ENCODE measurements at places on chromosomes 3 and 15.

DNA sequence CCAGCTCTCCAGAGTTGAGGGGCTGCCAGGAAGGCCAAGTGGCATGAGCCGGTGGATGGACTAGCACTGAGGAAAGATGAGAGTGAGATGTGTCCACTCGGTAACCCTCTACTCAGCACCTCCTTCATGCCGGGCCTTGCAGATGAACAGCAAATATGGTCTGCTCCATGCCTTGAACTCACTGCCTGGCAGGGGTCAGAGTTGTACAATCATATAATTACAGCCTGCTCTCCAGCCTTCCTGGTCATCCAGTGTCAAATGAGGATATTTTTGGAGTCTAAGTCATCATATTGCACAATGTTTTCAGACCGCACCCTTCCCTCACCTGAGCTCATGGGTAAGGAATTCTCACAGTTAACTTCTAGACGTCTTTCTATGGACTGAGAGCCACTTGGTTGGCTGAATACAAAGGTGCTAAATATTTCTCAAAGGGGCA, 4.9 kb downstream of the MGLL start:
- peaks cover 4% of the 10 kb centered on the region for H3K4me1 ChIP-seq
- H3K27me3 ChIP-seq, result peaks cover 70% of the 10 kb centered on the region
- DNase-seq, result no peak
- H3K36me3 ChIP-seq, result no peaks in the 10 kb centered on the region
- no peak overlapping the region for H3K27ac ChIP-seq

DNA sequence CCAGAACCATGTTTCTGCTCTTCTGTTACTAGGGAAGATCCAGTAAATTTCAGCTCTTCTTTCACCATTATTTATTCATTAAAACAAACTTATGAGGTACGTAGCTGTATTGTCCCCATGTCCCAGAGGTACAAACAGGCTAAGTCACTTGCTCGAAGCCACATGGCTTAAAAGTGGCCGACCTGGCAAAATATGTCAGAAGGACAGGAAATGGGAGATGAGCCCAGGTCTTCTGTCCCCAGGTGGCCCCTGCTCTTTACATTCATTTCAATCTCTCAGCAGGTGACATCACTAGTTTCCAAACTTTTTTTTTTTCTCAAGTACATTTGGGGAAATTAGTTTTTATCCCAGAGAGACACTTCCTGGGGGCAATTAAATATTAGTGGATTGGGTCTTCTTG, 34.1 kb upstream of the LPP start:
- H3K27me3 ChIP-seq, result peaks cover 16% of the 10 kb centered on the region
- H3K36me3 ChIP-seq, result no peaks in the 10 kb centered on the region
- no peak overlapping the region for H3K4me3 ChIP-seq
- DNase-seq, result no peak
- H3K27ac ChIP-seq, result no peak overlapping the region

- DNase-seq, result no peak
- H3K36me3 ChIP-seq, result no peaks in the 10 kb centered on the region
- no peak overlapping the region for H3K4me3 ChIP-seq
Observed at GRCh38 chr3:112685420-112685819, 44.5 kb upstream of the CCDC80 start.

DNA sequence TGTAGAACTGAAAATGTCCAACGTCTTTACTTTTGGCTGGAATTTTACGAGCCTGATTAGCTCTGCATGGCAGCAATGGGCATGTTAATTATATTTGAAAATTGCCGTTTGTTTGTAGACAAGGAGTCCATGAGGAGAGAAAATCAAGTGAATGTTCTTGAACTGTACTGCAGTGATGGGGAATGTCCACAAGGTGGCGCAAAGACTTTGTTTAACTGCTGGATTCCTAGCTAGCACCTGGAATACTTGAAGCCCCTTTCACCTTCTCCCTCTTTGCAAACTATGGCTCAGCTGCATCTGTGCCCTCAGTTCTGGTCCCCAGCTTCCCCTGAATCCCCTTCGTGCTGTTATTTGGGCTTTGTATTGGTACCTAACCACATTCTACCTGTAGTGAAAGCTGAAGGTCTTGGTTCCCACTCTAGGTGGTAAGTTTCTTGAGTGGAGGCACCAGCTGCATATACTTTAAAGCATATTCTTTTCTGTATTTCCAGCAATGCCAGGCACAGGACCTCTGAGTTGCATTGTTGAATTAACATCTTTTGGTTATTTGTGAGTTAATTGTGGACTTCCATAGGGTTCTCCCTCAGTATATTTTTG, 25.3 kb downstream of the EXOG start:
- peaks cover 39% of the 10 kb centered on the region for H3K4me1 ChIP-seq
- H3K36me3 ChIP-seq, result peaks cover 36% of the 10 kb centered on the region

- no peaks in the 10 kb centered on the region for H3K4me1 ChIP-seq
- H3K36me3 ChIP-seq, result no peaks in the 10 kb centered on the region
- no peak overlapping the region for H3K4me3 ChIP-seq
- no peak for DNase-seq
- no peak overlapping the region for H3K27ac ChIP-seq
Observed at GRCh38 chr3:124707656-124708062, 22.6 kb upstream of the UMPS start.

DNA sequence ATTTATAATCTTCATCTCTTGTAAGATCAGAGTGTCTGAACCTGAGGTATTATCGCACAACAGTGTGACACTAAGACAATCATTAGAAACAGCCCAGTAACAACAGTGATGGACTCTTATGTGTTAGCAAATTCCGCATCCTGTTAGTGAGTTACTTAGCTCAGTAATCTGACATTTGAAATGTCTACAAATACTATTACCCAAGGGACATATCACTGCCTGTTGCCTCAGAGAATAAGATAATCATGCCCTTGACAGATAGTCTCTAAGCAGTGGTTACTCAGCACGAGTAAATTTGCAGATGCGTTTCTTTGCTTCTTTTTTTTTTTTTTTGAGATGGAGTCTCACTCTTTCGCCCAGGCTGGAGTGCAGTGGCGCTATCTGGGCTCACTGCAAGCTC, 13.4 kb upstream of the RTP1 start:
- peaks cover 17% of the 10 kb centered on the region for H3K4me1 ChIP-seq
- H3K4me3 ChIP-seq, result no peak overlapping the region
- H3K36me3 ChIP-seq, result no peaks in the 10 kb centered on the region

GRCh38 chr3:56351537-56351936, 116.7 kb downstream of the ERC2 start:
- no peaks in the 10 kb centered on the region for H3K36me3 ChIP-seq
- H3K27me3 ChIP-seq, result peaks cover 3% of the 10 kb centered on the region
- H3K4me3 ChIP-seq, result no peak overlapping the region
- no peak for DNase-seq
- no peak overlapping the region for H3K27ac ChIP-seq
- H3K4me1 ChIP-seq, result no peaks in the 10 kb centered on the region

- DNase-seq, result no peak
- peaks cover 27% of the 10 kb centered on the region for H3K27me3 ChIP-seq
- no peak overlapping the region for H3K4me3 ChIP-seq
- no peaks in the 10 kb centered on the region for H3K36me3 ChIP-seq
Observed at GRCh38 chr15:57542505-57542817, 49.2 kb upstream of the MYZAP start.

DNA sequence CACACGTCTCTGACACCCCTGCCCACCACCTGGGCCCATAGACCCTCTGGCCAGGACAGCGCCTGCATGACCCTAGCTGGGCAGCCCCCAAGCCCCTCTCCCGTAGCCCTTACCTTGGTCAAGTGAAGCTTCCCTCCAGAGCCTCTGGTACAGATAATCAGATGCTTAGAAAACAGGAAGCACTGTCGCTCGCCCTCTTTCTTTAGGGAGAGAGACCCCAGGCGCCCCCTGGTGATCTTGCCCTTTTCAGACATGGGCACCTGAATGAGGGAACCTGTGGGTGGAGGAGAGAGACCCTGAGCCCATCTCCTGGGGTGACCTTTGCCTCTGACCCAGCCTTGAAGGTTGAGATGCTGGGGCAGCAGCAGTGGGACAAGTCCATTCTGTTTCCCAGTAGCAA, 65.4 kb downstream of the RASGRF1 start:
- no peaks in the 10 kb centered on the region for H3K27me3 ChIP-seq
- DNase-seq, result peak; percentile 48
- H3K36me3 ChIP-seq, result no peaks in the 10 kb centered on the region
- H3K4me1 ChIP-seq, result no peaks in the 10 kb centered on the region
- no peak overlapping the region for H3K4me3 ChIP-seq

DNA sequence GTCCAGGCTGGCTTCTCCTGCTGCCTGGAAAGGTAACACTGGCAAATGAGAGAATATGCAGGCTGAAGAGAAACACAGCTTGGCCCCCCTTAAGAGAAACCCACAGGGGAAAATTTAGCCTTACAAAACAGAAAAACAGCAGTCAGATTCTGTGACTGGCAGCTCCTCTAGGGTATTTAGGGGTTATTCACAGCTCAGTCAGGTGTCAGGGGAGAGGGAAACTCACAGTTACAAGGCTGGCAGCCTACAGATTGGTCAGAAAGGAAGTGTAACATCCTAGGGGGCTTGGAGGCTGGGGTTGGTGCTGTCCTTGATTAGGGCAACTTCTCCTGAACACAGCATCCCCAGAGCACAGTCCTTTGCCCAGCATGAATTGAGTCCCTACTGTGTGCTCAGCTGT, 81.4 kb downstream of the SEMA5B start:
- H3K4me1 ChIP-seq, result peaks cover 2% of the 10 kb centered on the region
- no peaks in the 10 kb centered on the region for H3K36me3 ChIP-seq
- no peak overlapping the region for H3K27ac ChIP-seq
- H3K27me3 ChIP-seq, result peaks cover 30% of the 10 kb centered on the region

- DNase-seq, result no peak
- H3K4me3 ChIP-seq, result no peak overlapping the region
- H3K4me1 ChIP-seq, result no peaks in the 10 kb centered on the region
- H3K27me3 ChIP-seq, result peaks cover 25% of the 10 kb centered on the region
- no peak overlapping the region for H3K27ac ChIP-seq
- H3K36me3 ChIP-seq, result no peaks in the 10 kb centered on the region
Observed at GRCh38 chr15:80559320-80559693, 135.8 kb upstream of the ABHD17C start.

DNA sequence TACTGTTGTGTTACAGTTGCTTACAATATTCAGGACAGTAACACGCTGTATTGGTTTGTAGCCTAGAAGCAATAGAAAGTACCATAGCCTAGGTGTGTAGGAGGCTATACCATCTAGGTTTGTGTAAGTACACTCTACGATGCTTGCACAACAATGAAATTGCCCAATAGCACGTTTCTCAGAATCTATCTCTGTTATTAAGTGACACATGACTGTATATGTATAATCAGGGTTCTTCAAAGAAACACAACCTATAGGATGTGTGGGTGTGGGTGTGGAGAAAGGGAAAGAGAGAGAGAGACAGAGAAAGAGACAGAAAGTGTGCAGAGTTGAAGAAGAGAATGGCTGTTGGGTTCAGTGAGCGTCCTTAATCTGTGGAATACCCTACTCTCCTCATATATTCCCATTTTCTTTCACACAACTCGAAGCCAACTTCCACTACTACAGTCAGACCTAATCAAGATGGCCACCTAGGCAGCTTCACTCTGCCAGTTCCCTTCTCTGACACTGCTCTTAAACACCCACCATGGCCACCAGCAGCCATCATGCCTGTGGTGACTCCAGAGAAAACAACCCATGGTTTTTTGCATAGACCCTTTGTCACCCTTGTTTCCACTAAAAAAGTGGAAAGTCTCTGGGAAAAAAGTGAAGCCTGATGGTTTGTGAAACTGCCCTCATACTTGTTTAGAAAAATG, 5.8 kb upstream of the PPP4R2 start:
- H3K27me3 ChIP-seq, result no peaks in the 10 kb centered on the region
- no peak overlapping the region for H3K4me3 ChIP-seq
- no peak for DNase-seq
- H3K4me1 ChIP-seq, result peaks cover 4% of the 10 kb centered on the region

GRCh38 chr15:70045045-70045444, 52.7 kb downstream of the TLE3 start:
- H3K27me3 ChIP-seq, result peaks cover 7% of the 10 kb centered on the region
- no peak for DNase-seq
- H3K4me3 ChIP-seq, result no peak overlapping the region
- H3K27ac ChIP-seq, result no peak overlapping the region
- no peaks in the 10 kb centered on the region for H3K4me1 ChIP-seq
- H3K36me3 ChIP-seq, result peaks cover 15% of the 10 kb centered on the region

- DNase-seq, result no peak
- no peak overlapping the region for H3K27ac ChIP-seq
- H3K27me3 ChIP-seq, result peaks cover 14% of the 10 kb centered on the region
- peaks cover 46% of the 10 kb centered on the region for H3K36me3 ChIP-seq
- no peak overlapping the region for H3K4me3 ChIP-seq
- H3K4me1 ChIP-seq, result peaks cover 52% of the 10 kb centered on the region
Observed at GRCh38 chr3:23919628-23920027, 2.7 kb downstream of the RPL15 start.

- DNase-seq, result peak; percentile 33
- no peak overlapping the region for H3K27ac ChIP-seq
- H3K27me3 ChIP-seq, result peaks cover 40% of the 10 kb centered on the region
- H3K36me3 ChIP-seq, result no peaks in the 10 kb centered on the region
- H3K4me1 ChIP-seq, result peaks cover 4% of the 10 kb centered on the region
Observed at GRCh38 chr3:14532691-14533456, 7.3 kb downstream of the GRIP2 start.

DNA sequence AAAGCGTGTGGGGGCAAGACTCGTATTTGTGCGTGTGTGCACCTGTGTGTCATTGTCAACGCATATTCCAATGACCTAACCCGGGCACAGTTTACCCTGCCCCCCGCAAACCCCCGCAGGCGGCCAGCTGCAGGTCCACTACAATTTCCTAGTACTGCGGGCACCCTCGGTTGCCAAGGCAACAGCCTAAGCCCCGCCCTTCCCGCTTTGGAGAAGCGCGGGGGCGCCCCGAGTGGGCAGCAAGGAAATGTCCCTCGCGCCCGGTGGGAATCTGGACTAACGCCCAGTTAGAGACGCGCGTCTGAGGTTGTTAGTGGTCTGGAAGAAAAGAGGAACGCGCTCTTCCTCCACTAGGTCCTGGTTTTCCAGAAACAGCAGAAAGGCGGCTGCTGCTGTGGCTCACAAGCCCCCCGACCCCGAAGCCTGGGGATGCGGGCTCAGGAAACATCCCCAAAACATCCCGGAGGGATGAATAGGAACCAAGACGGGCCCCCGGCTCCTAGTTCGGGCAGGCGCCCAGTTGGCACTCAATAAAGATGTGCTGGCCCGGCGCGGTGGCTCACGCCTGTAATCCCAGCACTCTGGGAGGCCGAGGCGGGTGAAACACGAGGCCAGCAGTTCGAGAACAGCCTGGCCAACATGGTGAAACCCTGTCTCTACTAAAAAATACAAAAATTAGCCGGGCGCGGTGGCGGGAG, 1.1 kb downstream of the ABHD14A start:
- H3K27ac ChIP-seq, result peak overlapping the region; percentile 68
- H3K4me3 ChIP-seq, result peak overlapping the region; percentile 75
- peak; percentile 52 for DNase-seq
- peaks cover 46% of the 10 kb centered on the region for H3K4me1 ChIP-seq
- H3K27me3 ChIP-seq, result no peaks in the 10 kb centered on the region

GRCh38 chr3:183464480-183464879, 36.1 kb upstream of the MCF2L2 start:
- H3K4me1 ChIP-seq, result peaks cover 11% of the 10 kb centered on the region
- peaks cover 4% of the 10 kb centered on the region for H3K27me3 ChIP-seq
- H3K27ac ChIP-seq, result no peak overlapping the region
- H3K36me3 ChIP-seq, result no peaks in the 10 kb centered on the region
- H3K4me3 ChIP-seq, result no peak overlapping the region
- no peak for DNase-seq

- H3K27me3 ChIP-seq, result no peaks in the 10 kb centered on the region
- H3K27ac ChIP-seq, result no peak overlapping the region
- no peaks in the 10 kb centered on the region for H3K4me1 ChIP-seq
- DNase-seq, result peak; percentile 74
Observed at GRCh38 chr3:104564045-104564643, 802.6 kb upstream of the ALCAM start.

All from activated naive CD4-positive, alpha-beta T cell treated with anti-CD3 and anti-CD28 coated beads, Interleukin-2, amount 10 ng/mL, durations not matched to agents 7 days and 5 days (primary cell).